ENCODE measurements at places on chromosomes 5 and 9.
A peak's percentile ranks its signal among the peaks of the same experiment; 100 is the strongest.

DNA sequence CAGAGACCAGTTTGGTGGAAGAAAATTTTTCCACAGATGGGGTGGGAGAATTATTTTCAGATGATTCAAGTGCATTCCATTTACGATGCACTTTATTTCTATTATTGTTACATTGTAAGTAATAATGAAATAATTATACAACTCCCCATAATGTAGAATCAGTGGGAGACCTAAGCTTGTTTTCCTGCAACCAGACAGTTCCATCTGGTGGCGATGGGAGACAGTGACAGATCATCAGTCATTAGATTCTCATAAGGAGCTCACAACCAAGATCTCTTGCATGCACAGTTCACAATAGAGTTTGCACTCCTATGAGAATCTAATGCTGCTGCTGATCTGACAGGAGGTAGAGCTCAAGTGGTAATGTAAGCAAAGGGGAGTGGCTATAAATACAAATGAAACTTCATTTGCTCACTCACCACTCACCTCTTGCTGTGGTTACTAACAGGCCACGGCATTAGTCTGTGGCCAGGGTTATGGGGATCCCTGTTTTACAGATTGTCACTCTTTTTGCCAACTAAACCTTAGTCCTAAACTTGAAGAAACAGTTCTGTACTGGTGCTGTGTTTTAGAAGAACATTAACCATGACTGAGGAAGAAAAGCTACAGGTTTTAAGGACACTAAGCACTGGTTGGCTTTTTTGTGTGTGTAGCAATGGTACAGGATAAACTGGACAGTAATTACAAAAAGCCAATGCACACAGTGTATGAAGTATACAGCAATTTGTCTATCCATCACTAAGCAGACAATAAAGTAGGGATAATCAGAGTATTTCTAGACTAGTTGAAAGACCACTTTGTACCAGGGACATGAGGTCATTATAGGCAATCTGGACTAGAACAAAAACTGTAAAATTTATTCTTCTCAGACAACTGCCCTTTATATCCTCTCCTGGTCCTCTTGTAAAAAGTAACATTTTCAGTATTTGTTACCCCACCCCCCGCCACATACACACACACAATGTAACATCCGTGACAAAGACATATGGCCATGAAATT, 9.9 kb downstream of the TMEM232 start:
- DNase-seq = no peak

DNA sequence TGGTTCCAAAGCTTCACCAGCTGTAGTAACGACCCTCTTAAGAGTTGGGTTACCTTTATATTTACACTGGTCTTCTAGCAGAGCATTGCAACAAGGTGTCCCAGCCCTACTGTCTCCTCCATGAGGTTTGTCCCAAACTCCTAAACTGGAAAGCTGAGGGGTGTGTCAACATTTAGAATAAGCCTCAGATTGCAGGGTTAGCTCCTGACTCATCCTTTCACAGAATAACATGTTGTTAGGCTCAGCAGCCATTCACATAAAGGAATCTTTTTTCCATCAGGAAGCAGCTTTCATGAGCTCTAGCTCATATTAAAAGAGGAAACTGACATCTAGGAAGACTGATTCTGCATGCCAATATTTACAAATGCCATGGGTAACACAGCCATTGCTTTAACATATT, 238.7 kb downstream of the EFNA5 start:
- DNase-seq = no peak

- DNase-seq = no peak
Measured at GRCh38 chr5:141403387-141403786, 809 bp downstream of the PCDHGA9 start.

GRCh38 chr9:4171261-4171900, 128.5 kb downstream of the GLIS3 start:
- DNase-seq = no peak

GRCh38 chr9:107215381-107215780, 67.7 kb upstream of the RAD23B start:
- DNase-seq = peak; percentile 65

DNA sequence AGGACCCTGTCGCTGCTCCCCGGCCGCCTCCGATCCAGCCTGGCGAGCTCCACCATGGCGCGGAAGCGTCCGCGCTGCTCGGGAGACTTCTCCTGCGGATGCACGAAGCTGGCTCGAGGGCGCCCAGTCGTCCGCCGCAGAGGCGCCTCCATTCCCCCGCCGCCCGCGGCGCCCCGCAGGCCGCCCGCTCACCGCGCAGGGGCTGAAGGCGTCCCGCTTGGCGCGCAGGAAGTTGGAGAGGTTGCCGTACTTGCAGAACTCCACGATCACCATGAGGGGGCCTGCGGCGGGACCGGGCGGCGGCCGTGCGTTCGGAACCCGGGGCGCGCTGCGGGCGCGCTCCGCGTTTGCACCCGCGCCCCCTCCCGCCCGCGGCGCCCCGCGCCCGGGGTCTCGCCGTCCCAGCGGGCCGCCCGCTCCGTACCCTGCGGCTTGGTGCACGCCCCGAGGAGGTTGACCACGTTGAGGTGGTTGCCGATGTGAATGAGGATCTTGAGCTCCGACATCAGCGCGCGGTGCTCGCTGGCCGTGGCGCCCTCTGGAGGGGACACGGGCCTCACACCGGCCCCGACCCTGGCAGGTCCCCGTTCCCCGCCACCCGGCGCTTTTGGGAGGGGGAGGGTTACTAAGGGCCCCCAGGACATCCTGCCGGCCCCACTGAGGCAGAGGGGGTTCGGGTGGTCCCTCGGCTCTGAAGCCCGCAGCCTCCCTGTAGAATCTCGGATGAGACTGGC, 27.7 kb upstream of the SCGB3A1 start:
- peak; percentile 39 for DNase-seq

- DNase-seq = no peak
Measured at GRCh38 chr9:16031971-16032370, 479.1 kb downstream of the CCDC171 start.

DNA sequence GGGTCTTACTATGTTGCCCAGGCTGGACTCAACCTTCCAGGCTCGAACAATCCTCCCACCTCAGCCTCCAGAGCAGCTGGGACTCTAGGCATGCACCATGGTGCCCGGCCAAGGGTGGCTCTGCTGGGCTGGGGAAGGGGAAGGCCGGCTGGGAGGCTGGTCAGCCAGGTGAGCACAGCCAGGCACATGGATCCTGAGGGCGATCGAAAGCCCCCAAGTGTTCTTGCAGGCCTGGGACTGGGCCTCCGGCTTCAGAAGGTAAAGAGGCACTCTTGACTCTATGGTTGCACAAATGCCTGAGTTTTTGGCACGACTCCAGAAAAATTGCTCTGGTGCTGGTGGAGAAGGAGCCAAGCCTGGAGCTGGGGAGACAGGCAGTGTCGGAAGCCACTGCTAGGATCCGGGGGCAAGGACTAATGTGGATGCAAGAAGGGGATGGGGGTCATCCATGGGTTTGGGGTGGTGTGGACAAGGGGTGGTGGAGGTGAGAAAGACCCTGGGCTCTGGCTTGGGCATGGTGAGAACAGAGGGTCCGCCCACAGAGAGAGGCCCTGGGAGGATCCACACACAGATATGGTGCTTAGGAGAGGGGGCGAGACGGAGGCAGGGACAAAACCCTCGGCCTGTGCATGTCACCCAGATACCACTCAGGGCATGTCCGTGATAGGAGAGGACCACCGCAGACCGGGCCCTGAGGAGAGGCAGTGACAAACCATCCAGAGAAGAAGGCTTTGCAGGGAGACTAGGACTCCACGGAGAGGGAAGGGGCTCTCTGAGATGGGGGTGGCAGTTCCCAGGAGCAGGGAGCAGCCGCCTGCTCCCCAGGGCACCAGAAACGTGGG, 51.1 kb upstream of the COL5A1 start:
- DNase-seq = no peak

- DNase-seq = no peak
Measured at GRCh38 chr5:9168791-9169556, 376.9 kb downstream of the SEMA5A start.

- no peak for DNase-seq
Measured at GRCh38 chr9:135062254-135062653, 25.2 kb upstream of the OLFM1 start.

DNA sequence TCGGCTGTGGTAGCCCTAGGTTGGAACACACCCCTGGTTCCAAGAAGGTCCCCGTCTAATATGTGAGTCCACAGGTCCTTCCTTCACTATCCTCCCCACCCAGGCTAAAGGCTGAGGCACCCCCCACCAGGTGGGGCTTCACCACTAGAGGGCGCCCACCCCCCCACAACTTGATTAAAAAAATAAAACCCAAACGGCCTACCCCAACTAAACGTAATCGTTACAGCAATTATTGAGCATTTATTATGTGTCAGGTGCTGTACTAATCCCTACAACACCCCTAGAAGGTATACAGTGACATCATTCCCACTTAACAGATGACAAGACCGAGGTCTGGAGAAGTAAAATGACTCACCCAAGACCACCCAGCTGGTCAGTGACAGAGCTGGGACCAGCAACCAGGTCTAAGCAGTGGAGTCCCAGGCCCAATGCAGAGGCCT, 65.0 kb downstream of the FGF18 start:
- DNase-seq = peak; percentile 6
